ENCODE measurements at places on chromosomes 2 and 18.

GRCh38 chr2:26541401-26542193 is 63.7 kb upstream of the OTOF start:
- DNase-seq: no peak

DNA sequence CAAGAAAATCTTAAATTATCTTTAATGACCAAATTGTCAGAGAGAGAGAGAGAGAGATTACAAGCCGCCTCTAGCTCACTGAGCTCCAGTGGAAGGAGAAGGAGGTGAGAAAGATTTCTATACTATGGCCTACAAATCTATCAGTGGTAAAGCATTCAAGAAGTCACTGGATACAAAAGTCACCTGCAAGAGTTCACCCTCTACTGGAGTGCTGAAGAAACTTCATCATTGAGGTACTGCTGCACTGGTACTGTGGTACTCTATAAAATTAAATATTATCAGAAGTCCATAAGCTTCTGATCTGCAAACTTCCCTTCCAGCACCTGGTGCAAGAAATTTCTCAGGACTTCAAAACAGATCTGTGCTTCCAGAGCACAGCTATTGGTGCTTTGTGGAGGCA is 48.3 kb upstream of the AGPS start:
- no peak for DNase-seq

GRCh38 chr2:61263830-61264229 is 101.8 kb downstream of the C2orf74 start:
- DNase-seq: no peak

- no peak for DNase-seq
Measured at GRCh38 chr2:230018153-230018552, 50.6 kb downstream of the SLC16A14 start.

DNA sequence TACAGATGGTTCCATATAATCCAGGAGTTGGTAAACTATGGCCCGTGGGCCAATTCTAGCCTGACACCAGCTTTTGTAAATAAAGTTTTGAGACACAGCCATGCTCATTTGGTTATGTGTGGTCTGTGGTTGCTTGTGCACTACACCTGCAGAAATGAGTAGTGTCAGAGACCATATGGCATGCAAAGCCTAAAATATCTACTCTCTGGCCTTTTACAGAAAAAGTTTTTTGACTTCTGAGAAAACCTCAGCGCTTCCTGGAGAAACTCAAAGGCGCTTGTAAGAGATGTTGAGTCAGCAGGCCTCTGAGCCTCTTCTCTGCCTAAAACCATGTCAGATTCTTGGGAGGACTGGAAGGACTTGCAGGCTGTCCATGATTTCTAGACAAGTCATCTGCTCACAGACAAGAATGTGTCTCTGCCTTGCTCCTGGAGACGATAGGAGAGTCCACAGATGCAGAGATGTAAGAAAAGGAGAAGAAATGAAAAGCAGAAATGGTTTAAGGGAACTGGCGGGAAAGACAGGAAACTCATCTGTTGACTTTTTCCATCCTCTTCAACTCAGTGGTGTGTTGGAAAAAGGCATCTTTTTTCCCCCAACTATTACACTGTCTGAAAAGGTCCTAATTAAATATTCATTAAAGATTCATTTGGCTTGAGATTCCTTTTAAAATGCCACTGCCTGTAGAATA is 5.2 kb downstream of the TTC39C start:
- DNase-seq: peak; percentile 31

DNA sequence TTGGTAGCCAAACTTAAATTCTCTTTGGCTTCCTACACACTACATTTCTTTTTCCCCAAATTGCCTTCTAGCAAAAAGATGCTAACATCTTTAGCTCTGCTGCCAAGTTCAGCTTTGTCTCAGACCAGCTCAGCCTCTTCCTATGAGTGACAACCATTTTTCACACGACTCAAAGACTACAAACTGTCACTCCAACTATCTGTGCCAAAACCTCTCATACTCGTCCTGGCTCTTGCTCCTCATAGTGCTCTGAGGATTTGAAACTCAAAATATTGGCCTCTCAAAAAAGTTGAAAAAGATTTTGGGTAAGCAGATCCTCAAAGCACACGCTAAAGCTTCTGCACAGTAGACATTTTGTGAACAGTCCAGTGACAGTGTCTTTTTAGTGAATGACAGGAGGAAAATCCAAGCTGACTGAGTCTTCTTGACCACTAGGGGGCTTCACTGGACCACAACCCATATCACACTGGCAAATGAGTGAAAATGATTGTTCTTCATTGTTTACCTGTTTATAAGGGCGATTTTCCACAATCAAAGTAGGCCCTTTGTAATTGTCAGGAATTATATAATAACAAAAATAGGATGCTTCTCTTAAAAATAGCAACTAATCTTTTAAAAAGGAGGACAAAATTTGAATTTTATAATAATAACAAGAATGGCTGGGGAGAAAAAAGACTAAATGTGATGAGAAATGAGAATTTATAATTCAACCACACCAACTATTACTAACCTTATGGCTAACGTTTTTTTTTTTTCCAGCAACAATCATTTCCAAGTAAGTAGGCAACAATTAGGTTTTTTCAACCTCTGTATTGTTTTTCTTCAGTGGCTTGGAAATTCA is 85.5 kb upstream of the PGAP1 start:
- no peak for DNase-seq

GRCh38 chr18:65725251-65726050 is 25.4 kb upstream of the CDH7 start:
- no peak for DNase-seq

DNA sequence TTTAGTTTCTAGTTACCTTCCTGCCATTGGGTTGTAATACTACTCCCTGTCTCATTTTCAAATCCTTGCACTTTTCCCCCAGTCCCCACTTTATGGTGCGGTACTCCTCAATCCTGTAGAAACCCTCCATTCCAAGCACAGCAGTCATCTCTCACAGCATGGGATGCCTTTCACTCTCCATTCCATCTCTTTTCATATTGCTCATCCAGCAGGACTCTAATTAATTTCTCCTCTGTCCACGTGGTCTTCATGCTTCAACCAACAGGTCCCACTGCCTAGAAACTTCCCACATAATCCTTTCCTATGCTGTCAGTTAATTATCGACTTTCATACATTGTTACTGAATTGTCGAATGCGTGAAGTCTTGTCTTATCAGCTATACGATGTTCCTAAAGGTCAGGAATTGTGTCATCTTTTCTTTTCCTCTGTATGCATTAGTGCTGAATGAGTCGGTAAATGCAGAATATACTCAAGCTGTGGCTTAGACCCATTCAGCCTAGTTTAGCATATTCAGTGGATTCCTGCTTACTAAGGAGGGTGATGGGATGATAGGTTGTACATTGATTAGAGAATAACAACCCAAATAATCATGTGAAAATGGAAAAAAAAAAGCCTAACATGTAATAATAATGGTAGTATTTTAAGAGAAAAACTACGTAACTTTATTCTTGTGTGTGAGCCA is 89.7 kb downstream of the CRIM1 start:
- no peak for DNase-seq

- DNase-seq: no peak
Measured at GRCh38 chr2:157733263-157733662, 104.6 kb upstream of the ACVR1C start.

DNA sequence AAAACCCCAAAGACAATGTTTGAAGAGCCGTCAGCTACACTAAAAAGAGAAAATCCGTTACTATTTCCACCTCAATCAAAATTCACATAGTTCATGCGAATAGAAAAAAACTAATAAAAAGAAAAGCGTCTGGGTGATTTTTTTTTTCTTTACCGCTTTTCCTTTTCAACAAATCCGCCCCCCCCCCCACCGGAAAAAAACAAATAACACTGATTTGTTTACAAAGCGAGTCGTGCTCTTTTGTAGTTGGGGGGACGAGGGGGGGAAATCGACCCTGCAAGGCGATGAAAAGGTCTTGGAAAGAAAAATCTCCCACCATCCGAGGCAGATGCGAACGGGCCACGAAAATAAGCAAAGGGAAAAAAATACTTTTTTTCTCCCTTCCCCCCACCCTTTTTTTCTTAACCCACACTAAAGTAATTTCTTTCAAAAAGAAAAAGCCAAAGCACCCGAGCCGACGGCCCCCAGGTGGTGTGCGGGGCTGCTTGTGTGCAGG is 638 bp downstream of the ZNF521 start:
- no peak for DNase-seq

DNA sequence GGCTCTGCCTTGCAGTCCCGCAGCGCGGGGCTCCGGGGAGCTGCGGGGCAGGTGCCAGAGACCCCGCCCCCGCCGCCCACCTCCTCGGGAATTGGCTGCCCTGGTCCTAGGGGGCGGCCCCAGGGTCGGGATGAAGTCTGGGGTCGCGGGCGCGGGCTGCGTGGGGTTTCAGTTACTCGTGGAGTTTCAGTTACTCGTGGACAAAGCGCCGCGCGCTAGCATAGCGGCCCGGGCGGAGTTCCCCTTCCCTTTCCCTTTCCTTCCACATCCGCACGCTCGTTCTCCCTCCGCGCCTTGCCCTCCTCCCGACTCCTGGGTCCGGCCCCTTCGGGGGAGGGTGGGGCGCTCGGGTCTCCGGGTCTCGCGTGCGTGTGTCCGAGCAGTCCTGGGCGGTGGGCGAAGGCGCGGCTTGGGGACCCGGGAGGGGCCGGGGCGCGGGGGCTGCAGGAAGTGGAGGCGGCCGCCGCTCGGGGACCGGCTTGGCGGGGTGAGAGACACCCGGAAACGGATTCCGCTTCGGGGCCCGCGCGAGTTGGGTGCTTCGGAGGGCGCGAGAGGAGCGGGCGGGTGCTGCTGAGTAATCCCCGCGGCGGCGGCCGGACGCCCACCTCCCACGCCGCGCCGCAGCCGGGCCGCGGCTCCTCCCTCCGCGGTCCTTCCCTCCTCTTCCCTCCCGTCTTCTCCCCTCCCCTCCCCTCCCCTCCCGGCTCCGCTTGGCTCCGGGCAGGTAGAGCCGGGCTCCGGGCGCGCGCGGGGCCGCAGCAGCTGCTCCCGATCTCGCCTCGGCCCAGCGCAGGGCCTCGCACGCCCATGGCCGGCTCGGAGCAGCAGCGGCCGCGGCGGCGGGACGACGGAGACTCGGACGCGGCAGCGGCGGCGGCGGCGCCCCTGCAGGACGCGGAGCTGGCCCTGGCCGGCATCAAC is at the start of gene TTC39C:
Gene TTC39C (plus strand): TSS at position 693 of the 924 bp plus-strand sequence. CDS start 118 bp downstream, at position 811.
- DNase-seq: peak; percentile 69

GRCh38 chr2:127165539-127165935 is 54.6 kb downstream of the CYP27C1 start:
- DNase-seq: no peak

DNA sequence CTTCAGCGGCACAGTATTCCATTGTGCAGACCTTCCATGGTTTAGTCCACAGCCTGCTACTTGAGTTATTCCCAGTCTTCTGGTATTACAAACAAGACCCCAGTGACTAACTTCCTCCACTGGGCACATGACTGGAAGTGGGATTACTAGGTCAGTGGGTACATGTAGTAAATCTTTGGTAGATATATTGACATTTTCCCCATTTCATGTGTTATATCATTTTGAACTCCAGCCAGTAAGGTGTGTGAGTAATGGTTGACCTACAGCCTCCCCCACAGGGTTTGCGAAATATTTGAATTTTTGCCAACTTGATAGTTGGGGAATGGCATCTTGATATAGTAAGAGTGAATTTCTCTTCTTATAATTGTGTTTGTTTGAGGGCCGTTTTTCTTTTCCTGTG is 58.8 kb downstream of the RNF144A start:
- no peak for DNase-seq

- DNase-seq: no peak
Measured at GRCh38 chr2:216549926-216550690, 51.5 kb downstream of the RPL37A start.

- DNase-seq: no peak
Measured at GRCh38 chr2:237604960-237605359, 14.4 kb upstream of the RAB17 start.

GRCh38 chr2:101518578-101519492 is 43.9 kb upstream of the RFX8 start:
- no peak for DNase-seq

DNA sequence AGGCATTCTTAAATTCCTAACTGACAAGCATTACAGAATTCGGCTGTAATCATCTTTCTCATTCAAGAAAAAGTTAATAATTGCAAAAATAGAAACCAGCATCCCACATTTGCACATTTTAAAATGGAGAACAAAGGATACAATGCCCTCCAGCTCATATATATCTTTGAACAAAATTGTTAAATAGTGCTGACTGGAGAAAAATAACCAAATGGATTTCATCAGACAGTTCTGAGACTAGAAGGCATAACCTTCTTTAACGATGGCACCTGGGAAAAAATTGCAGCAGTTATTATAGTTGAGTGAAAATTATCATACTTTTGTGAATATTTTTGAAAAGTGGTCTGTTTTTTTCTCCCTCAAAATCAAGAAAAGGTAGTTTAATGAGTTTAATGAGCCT is 138.9 kb upstream of the CDH19 start:
- DNase-seq: no peak

DNA sequence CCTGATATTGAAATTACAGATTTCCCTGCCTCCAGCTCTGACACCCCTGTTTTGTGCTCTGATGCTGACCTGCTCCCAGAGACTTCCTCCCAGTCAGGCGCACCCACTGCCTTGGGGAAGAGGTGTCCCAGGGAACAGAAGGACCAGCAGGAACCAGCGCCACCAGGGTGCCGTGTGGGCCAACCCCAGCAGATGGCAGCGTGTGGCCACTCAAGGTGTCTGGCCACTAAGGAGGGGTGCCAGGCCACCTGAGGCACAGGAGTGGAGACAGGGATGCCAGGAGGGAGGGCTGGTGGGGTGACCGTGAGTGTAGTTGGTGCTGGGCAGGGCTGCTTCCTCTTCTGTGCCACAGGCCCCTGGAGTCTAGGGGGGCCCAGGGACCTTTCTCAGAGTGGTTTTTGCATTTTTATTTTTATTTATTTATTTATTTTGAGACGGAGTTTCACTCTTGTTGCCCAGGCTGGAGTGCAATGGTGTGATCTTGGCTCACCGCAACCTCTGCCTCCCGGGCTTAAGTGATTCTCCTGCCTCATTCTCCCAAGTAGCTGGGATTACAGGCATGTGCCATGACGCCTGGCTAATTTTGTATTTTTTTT is 56.0 kb downstream of the TEX44 start:
- no peak for DNase-seq

DNA sequence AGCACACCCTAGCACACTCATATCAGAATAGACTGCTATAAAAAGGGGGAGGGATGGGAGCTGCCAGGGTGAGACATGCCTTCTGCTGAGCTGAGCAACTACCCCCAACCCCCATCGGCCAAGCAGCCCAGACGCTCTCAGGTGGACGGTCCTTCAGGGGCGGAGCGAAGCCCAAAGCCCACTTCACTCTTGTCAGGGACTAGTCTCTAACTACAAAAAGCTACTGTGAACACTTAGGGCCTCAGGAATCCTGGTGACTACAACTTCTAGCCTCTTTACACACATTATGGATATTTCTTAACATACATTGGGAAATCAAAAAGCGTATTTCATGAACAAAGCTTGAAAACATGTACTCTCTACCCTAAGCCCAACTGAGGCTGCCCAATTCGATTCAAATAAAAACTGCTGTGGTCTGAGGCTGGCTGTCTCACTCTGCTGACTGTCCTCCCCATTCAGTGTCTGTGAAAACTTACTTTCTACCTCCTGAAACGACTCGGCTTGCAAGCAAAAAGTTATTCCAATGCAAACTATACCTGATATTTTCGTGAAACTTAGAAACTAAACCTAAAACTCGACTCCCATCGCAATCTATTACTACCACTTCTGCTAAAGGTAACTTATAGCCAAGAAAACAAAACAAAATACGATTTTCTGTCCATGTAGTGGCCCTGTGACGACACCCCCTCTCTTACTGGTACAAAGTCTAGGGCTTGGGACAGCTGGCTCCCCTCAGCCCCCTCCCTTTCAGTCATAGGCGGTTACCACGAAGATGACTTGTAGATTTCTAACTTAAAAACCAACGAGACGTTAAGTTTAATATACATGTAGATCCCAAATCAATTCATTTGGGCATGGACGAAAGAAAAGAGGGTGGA is 1.2 kb downstream of the SERTAD2 start:
- DNase-seq: no peak
